ENCODE measurements at places on chromosomes 4 and X.

DNA sequence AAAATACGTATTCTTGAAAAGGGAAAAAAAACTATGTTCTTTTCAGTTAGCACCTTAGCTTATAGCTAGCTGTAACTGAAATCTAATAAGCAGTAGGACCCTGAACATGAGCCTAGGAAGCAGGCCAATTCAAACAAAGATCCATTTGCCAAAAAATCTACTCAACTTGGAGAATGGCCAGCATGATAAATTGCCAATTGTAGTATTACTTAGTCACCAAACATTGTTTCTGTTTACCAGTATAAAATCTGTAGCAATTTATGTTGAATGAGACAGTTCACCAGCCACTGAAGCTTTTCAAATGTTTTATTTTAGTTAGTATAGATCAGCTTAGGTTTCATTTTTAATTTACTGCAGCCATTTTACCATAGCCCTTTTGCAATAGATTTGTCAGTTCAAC is 323.6 kb upstream of the DIPK2B start:
- no peak for DNase-seq

DNA sequence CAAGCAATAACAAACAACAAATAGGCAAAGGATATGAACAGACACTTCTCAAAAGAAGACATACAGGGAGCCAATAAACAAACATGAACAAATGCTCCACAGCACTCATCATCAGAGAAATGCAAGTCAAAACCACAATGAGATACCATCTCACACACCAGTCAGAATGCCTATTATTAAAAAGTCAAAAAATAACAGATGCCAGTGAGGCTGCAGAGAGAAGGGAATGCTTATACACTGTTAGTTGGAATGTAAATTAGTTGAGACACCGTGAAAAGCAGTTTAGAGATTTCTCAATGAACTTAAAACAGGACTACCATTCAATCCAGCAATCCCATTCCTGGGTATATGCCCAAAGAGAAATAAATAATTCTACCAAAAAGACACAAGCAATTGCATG is 129.8 kb upstream of the MAGEB2 start:
- no peak for DNase-seq

DNA sequence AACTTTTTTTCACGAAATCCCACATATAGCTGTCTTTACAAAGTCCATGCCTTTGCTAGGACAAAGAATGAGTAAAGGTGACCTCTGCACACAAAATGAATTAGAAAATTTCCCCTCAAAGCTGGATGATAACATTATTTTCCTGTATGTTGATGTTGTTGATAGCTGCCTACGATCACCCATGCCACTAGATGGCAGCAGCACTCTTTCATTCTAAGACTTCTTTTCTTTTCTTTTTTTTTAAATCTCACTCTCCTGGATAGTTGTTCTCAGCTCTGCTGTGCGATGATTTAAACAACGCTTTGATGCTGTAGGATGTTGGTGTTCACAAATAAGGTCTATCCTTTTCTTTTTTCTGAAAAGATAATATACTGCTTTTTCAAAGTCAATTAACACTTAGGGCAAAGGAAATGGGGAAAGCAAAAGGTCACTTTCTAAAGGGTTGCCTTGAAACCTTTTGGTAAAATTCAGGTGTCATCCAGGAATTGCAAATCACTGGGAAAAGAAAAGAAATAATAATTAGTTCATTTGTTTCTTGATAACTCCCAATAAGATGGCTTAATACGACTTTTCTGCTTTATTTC is 266.8 kb downstream of the C4orf33 start:
- DNase-seq: peak; percentile 70

DNA sequence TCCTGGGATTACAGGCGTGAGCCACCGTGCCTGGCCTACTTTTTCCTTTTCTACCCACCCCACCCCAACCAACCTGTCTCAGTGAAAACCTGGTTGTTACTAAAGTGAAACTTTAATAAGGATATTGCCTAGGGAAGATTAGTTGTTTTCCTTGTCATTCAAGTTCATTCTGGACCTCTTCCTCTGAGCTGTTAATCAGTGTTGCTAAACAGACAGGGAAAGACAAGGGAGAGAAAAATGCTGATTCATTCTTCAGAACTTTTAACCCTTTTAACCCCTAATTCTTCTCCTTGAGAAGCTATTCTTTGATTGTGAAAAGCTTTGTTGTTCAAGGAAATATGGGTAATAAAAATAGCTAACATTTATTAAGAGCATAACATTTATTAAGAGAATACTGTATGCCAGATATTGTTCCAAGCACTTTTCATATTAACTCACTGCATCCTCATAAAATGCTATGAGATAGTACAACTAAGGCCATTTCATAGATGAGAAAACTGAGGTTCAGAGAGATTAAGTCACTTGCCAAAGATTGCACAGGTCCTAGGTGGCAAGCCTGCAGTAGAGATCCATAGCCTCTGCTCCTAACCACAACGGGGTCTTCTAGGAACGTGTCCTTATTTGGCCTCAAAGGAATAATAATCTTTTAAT is 34.8 kb downstream of the OSTC start:
- no peak for DNase-seq

GRCh38 chrX:79035421-79035820 is 90.2 kb downstream of the P2RY10 start:
- DNase-seq: no peak

- DNase-seq: no peak
Observed at GRCh38 chrX:48720577-48721250, 24.2 kb downstream of the SUV39H1 start.

All from CD4-positive, CD25-positive, alpha-beta regulatory T cell (primary cell).